WTC11 (cell line): ENCODE measurements at places on chromosomes 3 and 15. TPM values are rescaled to one million over a fixed set of nuclear protein-coding genes. Genes with fewer than 3 reads are reported as not detected.

GRCh38 chr15:68298882-68299381 is 21.4 kb downstream of the FEM1B start:
- no peaks in the 10 kb centered on the region for H3K27me3 ChIP-seq
- no peak overlapping the region for H3K4me3 ChIP-seq
- H3K36me3 ChIP-seq, result no peaks in the 10 kb centered on the region
- DNase-seq, result no peak

- peaks cover 18% of the 10 kb centered on the region for H3K4me1 ChIP-seq
- no peak for DNase-seq
- peaks cover 9% of the 10 kb centered on the region for H3K36me3 ChIP-seq
Observed at GRCh38 chr3:172287937-172288477, 160.2 kb downstream of the GHSR start.

DNA sequence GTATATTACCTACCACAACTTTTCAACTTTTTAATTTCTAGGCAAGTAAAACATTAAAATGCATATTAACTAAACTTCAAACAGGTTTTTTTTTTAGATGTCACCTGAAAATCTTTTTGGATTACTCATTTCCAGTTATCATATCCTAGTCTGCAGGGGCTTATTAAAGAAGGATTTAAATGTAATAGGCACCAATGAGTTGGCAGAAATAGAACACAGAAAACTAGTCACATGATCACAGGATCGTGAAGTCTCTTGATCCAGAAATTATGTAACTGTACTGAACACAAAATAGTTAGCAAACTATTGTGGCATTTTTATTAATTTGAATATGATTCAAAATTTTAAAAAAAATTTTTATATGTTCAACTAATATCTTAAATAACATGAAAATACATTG is 654.4 kb upstream of the NAALADL2 start:
- DNase-seq, result no peak
- H3K4me3 ChIP-seq, result no peak overlapping the region
- H3K27ac ChIP-seq, result no peak overlapping the region
- peaks cover 21% of the 10 kb centered on the region for H3K4me1 ChIP-seq
- no peaks in the 10 kb centered on the region for H3K36me3 ChIP-seq

DNA sequence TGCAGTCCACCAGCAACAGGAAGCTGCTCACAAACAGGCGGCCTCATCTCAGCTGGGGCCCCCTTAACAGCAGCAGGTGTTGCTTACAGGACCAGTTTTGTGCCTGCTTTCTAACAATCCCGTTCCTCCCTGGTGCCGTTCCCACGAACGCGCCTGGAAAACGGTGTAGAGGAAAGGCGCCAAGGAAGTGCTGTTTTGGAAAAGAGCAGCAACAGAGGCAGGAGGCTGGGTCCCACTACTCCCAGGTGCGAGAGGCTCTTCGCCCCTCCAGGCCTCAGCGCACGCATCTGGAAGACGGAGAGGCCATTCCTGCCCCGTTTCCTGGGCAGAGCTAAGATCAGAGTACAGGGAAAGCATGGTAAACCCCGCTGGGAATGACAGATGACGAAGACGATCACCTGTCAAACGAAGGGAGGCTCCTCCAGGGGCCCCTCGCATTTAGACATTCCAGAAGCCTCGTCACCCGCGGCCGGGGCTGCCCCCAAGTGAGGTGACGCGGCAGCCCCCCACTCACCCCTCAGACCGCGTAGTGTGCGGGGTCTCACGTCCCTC is 603 bp downstream of the SCAPER start:
- H3K4me3 ChIP-seq, result peak overlapping the region; percentile 89
- H3K27ac ChIP-seq, result peak overlapping the region; percentile 76
- H3K36me3 ChIP-seq, result peaks cover 7% of the 10 kb centered on the region
- peaks cover 34% of the 10 kb centered on the region for H3K27me3 ChIP-seq
- DNase-seq, result peak; percentile 43
- H3K4me1 ChIP-seq, result peaks cover 23% of the 10 kb centered on the region

GRCh38 chr3:14980689-14981088 is 33.3 kb downstream of the NR2C2 start:
- H3K27me3 ChIP-seq, result no peaks in the 10 kb centered on the region
- H3K4me3 ChIP-seq, result no peak overlapping the region
- no peak overlapping the region for H3K27ac ChIP-seq
- H3K36me3 ChIP-seq, result no peaks in the 10 kb centered on the region
- DNase-seq, result no peak

GRCh38 chr3:17749281-17749680 is 6.8 kb upstream of the TBC1D5 start:
- H3K27ac ChIP-seq, result no peak overlapping the region
- DNase-seq, result no peak
- H3K36me3 ChIP-seq, result no peaks in the 10 kb centered on the region
- peaks cover 9% of the 10 kb centered on the region for H3K4me1 ChIP-seq
- no peak overlapping the region for H3K4me3 ChIP-seq
- H3K27me3 ChIP-seq, result no peaks in the 10 kb centered on the region; the same call in 1 of the 2 replicates

GRCh38 chr3:194141415-194142155 is 5.6 kb downstream of the HES1 start:
- H3K27me3 ChIP-seq, result no peaks in the 10 kb centered on the region
- peaks cover 40% of the 10 kb centered on the region for H3K4me1 ChIP-seq
- H3K36me3 ChIP-seq, result peaks cover 21% of the 10 kb centered on the region
- peak overlapping the region; percentile 90 for H3K27ac ChIP-seq
- peak; percentile 87 for DNase-seq

- H3K27me3 ChIP-seq, result peaks cover 6% of the 10 kb centered on the region
- H3K4me3 ChIP-seq, result no peak overlapping the region
- peaks cover 7% of the 10 kb centered on the region for H3K4me1 ChIP-seq
- no peak overlapping the region for H3K27ac ChIP-seq
- no peaks in the 10 kb centered on the region for H3K36me3 ChIP-seq
Observed at GRCh38 chr3:24513463-24513862, 18.8 kb upstream of the THRB start.

DNA sequence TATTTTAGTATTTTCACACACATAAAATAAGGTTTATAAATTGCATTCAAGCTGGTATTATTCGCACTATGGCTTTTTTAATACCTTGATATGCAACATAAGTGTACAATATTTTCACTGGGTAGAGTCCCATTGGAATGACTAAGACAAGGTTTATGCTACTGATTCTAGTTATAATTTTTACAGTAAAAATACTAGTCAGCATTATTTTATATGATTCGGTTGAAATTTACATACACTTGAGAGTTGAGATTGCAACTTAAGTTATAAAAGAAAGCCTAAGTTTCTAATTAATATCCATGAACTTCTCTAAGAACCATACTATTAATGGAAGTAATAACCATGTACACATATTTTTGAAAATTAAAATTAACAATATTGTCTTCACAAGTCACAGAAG is 723.9 kb upstream of the NR2F2 start:
- H3K4me1 ChIP-seq, result peaks cover 6% of the 10 kb centered on the region
- H3K27ac ChIP-seq, result no peak overlapping the region
- H3K27me3 ChIP-seq, result no peaks in the 10 kb centered on the region
- H3K4me3 ChIP-seq, result no peak overlapping the region
- no peaks in the 10 kb centered on the region for H3K36me3 ChIP-seq
- DNase-seq, result no peak

DNA sequence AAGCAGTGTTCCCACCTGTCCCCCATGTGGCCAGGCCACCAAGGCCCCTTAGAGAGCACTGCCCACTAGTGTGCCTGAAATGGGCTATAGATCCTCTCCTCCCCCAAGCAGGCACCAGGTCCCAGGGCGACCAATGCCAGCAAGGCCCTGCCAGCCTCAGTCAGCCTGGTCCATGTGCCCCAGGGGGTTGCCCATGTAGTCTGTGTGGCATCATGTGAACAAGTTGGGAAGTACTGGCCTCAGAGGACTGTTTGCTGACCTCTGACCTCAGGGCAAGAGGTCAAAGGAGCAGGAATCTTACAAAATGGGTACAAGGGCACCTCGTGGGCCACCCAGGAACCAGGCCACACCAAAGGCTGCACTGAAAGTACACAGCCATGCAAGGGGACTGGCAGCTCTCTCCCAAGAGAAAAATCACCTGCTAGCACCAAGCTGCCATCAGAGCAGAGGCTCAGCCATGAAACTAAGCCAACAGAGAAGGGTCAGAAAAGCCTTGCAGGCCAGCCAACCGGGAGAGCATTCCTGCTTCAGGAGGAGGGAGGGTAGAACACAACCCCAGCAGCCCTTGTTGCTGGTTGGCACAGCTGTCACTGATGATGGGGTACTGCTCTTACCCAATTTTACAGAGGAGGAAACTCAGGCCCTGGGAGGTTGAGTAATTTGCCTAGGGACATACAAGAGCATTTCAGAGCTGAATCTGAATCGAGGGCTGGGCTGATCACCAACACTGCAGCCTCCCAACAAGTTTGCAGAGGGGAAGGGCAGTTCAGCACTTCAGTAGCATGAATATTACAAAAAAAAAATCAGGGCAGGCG is 5.2 kb upstream of the FURIN start:
- peak overlapping the region; percentile 25; the same call in 1 of the 2 replicates for H3K27ac ChIP-seq
- H3K4me3 ChIP-seq, result no peak overlapping the region
- H3K4me1 ChIP-seq, result peaks cover 18% of the 10 kb centered on the region
- DNase-seq, result no peak
- H3K36me3 ChIP-seq, result no peaks in the 10 kb centered on the region
- H3K27me3 ChIP-seq, result no peaks in the 10 kb centered on the region; the same call in 1 of the 2 replicates

- no peak overlapping the region for H3K27ac ChIP-seq
- H3K36me3 ChIP-seq, result no peaks in the 10 kb centered on the region
- no peak for DNase-seq
- peaks cover 6% of the 10 kb centered on the region for H3K4me1 ChIP-seq
- no peak overlapping the region for H3K4me3 ChIP-seq
Observed at GRCh38 chr3:12197475-12197874, 38.8 kb upstream of the TIMP4 start.

DNA sequence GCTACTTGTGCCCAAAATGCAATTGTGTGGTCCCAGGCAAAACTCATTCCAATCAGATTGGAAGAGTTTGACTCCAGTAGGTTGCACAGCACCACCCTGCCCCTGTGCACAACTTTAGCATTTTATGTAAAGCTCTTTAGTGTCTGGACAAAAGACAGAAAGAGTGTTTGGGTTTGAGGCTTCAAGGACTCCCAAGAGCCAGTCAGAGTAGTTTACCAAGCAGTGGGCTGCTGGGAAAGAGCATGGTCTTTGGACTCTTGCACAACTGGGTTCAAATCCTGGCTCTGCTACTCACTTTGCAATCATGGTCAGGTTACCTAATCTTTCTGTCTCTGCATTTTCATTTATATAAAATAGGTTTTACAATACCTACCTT is 75.8 kb upstream of the UMPS start:
- no peak overlapping the region for H3K27ac ChIP-seq
- peaks cover 12% of the 10 kb centered on the region for H3K4me1 ChIP-seq
- no peak for DNase-seq
- H3K27me3 ChIP-seq, result no peaks in the 10 kb centered on the region

GRCh38 chr3:129016356-129016719 is 15.2 kb downstream of the EFCC1 start:
- no peak overlapping the region for H3K27ac ChIP-seq
- H3K36me3 ChIP-seq, result no peaks in the 10 kb centered on the region
- no peak overlapping the region for H3K4me3 ChIP-seq
- peaks cover 7% of the 10 kb centered on the region for H3K4me1 ChIP-seq

DNA sequence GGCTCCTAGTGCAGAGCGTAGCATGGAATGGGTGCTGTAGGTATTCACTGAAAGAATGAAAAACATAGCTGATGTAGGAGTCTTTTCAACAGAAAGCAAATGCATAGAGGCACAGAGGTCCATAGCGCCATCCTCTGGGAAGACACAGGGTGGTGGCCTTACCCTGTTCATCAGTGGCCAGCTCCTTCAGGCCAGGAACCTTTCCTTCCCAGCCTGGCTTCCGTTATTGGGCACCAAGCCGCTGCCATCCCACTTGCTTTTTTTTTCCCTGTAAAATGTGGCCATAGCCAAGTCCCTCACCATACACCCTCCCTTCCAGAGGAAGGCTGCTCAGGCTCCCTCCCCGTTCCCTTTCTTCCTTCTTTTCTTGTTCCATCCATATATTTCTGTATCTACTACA is 118.1 kb downstream of the ZNF621 start:
- peak; percentile 13 for DNase-seq
- no peak overlapping the region for H3K27ac ChIP-seq
- no peak overlapping the region for H3K4me3 ChIP-seq
- H3K4me1 ChIP-seq, result no peaks in the 10 kb centered on the region
- no peaks in the 10 kb centered on the region; the same call in 1 of the 2 replicates for H3K27me3 ChIP-seq

- H3K27ac ChIP-seq, result no peak overlapping the region
- H3K4me3 ChIP-seq, result no peak overlapping the region
- DNase-seq, result no peak
- H3K4me1 ChIP-seq, result peaks cover 12% of the 10 kb centered on the region
- no peaks in the 10 kb centered on the region for H3K36me3 ChIP-seq
Observed at GRCh38 chr3:27575499-27575898, 91.3 kb upstream of the SLC4A7 start.

- no peak for DNase-seq
- no peaks in the 10 kb centered on the region for H3K27me3 ChIP-seq
- H3K4me3 ChIP-seq, result no peak overlapping the region
- H3K36me3 ChIP-seq, result no peaks in the 10 kb centered on the region
Observed at GRCh38 chr3:135918600-135918999, 46.9 kb upstream of the PPP2R3A start.

GRCh38 chr15:70327856-70328678 is 230.3 kb upstream of the TLE3 start:
- peaks cover 31% of the 10 kb centered on the region for H3K4me1 ChIP-seq
- H3K27me3 ChIP-seq, result no peaks in the 10 kb centered on the region
- peaks cover 12% of the 10 kb centered on the region for H3K36me3 ChIP-seq
- DNase-seq, result no peak
- no peak overlapping the region for H3K27ac ChIP-seq

DNA sequence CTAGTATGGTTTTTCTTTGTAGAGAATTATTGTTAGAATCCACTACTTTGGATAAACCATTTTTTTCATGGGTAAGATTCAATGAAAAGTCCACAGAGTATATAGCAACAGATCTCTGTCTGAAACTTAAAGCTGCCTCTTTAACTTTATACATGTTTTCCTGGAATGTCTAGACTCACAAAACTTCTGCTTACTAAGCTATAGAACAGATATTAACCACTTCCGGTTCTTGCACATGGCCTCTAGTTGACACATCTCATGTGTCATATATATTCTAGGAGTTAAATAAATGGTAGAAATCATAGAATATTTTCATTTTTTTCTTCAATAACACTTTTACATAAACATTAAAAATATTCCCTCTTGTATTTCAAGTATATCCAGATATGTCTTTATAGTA is 1693.9 kb downstream of the SI start:
- H3K27ac ChIP-seq, result no peak overlapping the region
- H3K4me1 ChIP-seq, result no peaks in the 10 kb centered on the region
- no peaks in the 10 kb centered on the region for H3K36me3 ChIP-seq
- no peak for DNase-seq

- H3K4me1 ChIP-seq, result peaks cover 36% of the 10 kb centered on the region
- no peak for DNase-seq
- no peak overlapping the region for H3K27ac ChIP-seq
Observed at GRCh38 chr3:175155172-175155571, 296.0 kb downstream of the NAALADL2 start.

- no peaks in the 10 kb centered on the region for H3K36me3 ChIP-seq
- H3K27me3 ChIP-seq, result no peaks in the 10 kb centered on the region
- no peak for DNase-seq
- H3K27ac ChIP-seq, result peak overlapping the region; percentile 29; the same call in 1 of the 2 replicates
- H3K4me1 ChIP-seq, result peaks cover 18% of the 10 kb centered on the region
Observed at GRCh38 chr3:36494461-36495109, 114.3 kb downstream of the STAC start.

GRCh38 chr3:126358816-126359181 is 1.6 kb upstream of the KLF15 start:
- H3K4me3 ChIP-seq, result no peak overlapping the region
- peaks cover 15% of the 10 kb centered on the region; the same call in 1 of the 2 replicates for H3K36me3 ChIP-seq
- H3K27ac ChIP-seq, result no peak overlapping the region
- peaks cover 30% of the 10 kb centered on the region for H3K27me3 ChIP-seq

The CCDC191 gene
- 1.6 to 1.7 TPM (median 1.7 TPM) in 3 replicates for total RNA-seq

The DGKG gene
- total RNA-seq, result 0.30 to 0.92 TPM (median 0.57 TPM) in 3 replicates

The CCDC13 gene
- total RNA-seq, result 0.79 TPM in 1 of 3 replicates, not detected in the others

The GAP43 gene
- total RNA-seq, result 16.8 to 19.9 TPM (median 17.2 TPM) in 3 replicates

The PEAK1 gene
- total RNA-seq, result 49.0 to 51.1 TPM (median 49.7 TPM) in 3 replicates

The COL8A1 gene
- 0.57 to 0.87 TPM (median 0.69 TPM) in 3 replicates for total RNA-seq

The KY gene
- total RNA-seq, result not detected in 3 replicates

The GPR156 gene
- 0.72 to 1.8 TPM (median 1.5 TPM) in 3 replicates for total RNA-seq

The NCBP2 gene
- 96.5 to 100.0 TPM (median 96.9 TPM) in 3 replicates for total RNA-seq

The STARD5 gene
- 6.3 to 7.2 TPM (median 6.8 TPM) in 3 replicates for total RNA-seq

The CD276 gene
- total RNA-seq, result 146 to 153 TPM (median 150 TPM) in 3 replicates
